AG04450 (cell line): ENCODE measurements at places on chromosomes 13 and 19.

DNA sequence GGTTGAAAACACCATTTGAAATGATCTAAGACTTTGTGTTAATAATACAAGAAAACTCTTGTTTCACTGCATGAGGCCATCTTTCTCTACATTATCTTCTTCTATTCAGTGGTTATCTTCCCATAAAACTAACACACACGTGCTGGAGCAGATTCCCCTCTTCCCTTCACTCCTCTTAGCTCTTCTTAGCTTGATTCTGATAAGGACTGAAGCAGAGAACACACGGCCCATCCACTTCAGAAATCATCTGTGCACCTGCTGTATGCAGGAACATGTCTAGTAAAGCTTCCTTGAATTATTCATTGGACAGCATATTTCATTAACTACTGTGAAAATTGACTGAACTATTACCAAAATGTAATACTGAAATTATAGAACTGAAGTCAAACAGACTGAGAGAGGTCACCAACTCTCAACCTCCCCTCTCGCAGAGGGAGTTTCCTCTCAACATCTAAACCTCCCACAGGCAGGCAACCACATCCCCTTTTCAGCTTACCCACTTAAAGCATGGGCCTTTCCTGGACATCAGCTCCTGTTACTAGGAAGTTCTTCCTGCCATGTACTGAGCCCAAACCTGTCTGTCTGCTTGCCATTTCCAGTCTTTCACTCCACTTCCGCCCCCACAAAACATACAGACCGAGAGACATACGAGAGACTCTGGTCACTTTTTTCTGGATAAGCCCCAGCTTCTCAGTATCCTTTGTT is 113.9 kb downstream of the CRYL1 start:
- no peak for DNase-seq

- DNase-seq, result no peak
Observed at GRCh38 chr19:46984077-46985010, 35.3 kb upstream of the NPAS1 start.

DNA sequence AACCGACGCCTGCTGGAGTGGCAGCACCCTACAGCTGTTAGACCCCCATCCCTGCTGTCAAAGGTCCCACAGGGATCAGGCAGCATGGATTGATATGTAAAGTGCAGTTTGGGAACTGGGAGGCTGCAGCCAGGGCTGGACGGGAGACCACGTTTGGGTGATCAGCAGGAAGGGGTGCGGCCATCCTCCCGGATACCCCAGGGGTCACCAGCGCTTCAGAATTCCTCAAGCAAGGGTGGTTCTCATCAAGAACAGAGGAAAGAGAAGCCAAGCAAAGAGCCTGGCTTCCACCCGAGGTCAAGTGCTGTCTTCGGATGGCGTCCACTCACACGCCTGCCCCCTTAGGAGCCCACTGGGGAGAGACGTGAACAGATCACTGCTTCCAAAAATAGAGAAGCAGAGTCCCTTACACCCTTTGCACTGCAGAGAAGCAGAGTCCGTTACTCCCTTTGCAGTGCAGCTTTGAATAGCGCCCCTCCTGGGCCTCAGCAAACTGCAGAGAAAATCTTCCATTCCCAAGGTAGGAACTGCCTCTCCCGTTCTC is 35.5 kb downstream of the DHRS12 start:
- no peak for DNase-seq

DNA sequence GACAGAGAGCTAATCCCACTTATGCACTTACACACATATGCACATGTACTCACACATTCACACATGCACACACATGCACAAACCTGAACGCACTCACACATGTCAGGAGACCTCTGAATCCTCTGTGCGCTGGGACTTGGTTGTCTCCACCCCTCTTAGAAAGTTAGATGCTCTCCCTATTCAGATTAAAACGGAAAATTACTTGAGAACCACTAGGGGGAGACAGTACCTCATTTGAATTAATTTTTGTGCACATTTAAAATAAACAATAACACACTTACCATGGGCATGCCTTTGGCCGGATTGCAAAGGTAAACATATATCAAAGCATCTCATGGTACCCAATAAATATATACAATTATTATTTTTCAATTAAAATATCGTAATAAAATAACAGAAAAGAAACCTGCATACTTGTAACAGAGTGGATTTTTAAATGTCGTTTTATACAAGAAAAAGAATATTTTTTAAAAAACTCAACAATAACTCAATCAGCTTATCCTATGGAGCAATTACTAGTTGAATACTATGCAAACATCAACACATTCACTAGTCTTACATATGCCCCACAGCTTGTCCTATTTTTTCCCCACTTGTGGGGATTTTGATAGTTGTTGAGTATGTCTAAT is 9.5 kb upstream of the LILRB4 start:
- no peak for DNase-seq

GRCh38 chr13:106063591-106064313 is 471.7 kb downstream of the EFNB2 start:
- peak; percentile 30 for DNase-seq

GRCh38 chr13:97944396-97945029 is 9.0 kb upstream of the IPO5 start:
- DNase-seq, result no peak

GRCh38 chr19:4829001-4829712 is 2.4 kb downstream of the TICAM1 start:
- no peak for DNase-seq

- peak; percentile 23 for DNase-seq
Observed at GRCh38 chr19:3047496-3048189, 14.7 kb downstream of the TLE5 start.

- no peak for DNase-seq
Observed at GRCh38 chr19:18007044-18007916, 690 bp upstream of the ARRDC2 start.

- DNase-seq, result no peak
Observed at GRCh38 chr13:48653472-48653939, at the start of gene CYSLTR2. TSS of gene CYSLTR2 (plus strand) at chr13:48653929. CDS start at chr13:48706818, 52,889 bp downstream.

DNA sequence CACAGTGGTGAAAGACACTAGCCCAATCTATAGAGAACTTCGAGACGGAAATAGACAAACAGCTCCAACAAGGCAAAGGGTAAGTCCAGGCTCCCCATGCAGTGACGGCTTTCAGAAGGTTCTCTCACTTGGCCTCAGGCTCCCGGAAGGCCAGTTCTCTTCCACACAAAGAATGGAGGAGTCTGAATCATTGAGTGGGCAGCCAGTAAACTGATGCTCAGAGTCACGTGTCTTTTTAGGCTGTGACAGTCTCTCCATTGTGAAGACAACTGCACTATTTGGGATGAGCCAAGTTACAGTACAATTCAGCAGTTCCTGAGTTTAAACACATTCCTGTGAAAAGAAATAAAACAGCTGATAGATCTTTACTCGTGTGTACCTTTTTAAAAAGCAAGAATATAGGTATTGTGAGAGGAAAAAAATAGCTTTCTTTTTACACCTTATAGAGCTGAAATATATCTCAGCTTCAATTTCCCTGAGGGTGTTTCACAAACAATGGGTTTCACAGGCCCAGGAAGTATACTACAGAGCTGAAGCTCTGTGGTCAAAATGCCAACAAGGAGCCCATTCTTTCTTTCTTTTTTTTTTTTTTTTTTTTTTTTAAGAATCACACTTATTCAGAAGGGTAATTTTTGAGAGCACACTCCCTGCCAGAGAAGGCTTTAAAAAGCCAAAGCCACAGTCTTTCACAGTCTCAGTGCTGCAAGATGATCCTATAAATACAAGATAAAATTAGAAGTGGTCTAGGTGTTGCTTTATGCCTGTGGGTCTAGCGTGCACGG is 135.1 kb downstream of the FREM2 start:
- DNase-seq, result no peak

DNA sequence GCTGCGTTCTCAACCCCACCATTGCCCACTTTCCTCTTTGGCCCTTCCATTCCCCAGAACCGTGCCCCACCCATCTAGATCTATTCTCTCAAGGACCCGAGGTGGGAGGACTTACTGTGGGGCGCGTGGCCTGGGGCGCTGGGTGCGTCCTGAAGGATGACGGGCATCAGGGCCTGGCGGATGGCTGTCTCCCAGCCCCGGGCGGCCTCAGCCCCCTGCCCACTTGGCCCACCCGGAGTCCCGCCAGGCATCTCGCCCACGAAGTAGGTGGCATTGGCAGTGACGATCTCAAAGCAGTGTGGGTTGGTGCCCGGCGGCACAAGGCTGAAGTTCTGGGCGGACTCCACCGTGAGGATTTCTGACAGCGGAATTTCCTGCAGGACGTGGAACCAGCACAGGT is 23.2 kb downstream of the PRKD2 start:
- DNase-seq, result no peak

GRCh38 chr19:7925171-7925851 is 624 bp downstream of the CTXN1 start:
- DNase-seq, result no peak

GRCh38 chr13:45332036-45332830 is 8.8 kb downstream of the TPT1 start:
- DNase-seq, result no peak

DNA sequence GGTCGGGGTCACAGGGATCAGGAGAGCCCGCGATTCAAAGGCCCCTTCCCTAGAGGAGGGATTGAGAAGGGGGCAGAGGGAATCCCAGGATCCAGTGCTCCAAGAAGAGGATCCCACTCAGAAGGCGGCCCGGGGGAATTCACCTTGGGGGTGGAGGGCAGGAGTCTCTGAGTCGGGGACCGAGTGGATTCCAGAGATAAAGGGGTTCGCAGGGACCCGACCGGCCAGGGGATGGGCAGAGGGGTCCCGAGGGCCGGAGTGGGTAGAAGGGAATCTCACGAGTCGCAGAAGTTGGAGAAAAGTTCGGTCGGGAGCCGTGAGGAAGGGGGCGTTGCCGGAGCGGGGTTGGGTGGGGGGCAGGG is 261 bp downstream of the PRKD2 start:
- DNase-seq, result no peak

- DNase-seq, result no peak
Observed at GRCh38 chr13:19862481-19863313, 752 bp downstream of the ZMYM5 start.

- DNase-seq, result no peak
Observed at GRCh38 chr19:18991468-18991867, 41.8 kb downstream of the SUGP2 start.

DNA sequence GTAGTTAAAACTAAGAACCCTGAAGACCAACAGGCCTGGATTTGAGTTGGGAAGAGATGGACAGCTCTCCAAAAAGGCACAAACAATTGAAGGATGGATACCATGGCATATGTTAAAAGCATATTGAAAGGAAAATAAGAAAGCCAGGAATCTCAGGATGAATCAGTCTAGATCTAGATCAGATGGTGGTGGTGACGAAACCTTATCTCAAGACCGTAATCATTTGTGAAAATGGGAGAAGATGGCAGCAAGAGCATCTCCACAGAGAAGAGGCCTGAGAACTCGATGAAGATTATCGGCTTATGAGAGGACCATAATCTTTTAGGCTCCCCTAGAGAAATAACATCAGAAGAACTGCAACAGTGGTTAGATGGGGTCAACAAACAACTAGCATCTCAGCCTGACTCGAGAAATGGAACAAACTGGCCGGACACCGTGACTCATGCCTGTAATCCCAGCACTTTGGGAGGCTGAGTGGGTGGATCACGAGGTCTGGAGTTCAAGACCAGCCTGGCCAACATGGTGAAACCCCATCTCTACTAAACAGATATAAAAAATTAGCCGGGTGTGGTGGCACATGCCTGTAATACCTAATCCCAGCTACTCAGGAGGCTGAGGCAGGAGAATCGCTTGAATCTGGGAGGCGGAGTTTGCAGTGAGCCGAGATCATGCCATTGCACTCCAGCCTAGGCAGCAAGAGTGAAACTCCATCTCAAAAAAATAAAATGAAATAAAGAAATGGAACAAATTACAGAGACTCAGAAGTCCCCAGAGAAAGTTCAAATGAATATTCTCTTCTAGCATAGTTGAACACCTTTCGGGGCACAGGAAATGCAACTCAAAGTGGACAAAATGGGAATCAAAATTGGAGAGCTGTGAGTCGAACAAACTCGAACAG is 47.6 kb downstream of the FOXO1 start:
- DNase-seq, result no peak

DNA sequence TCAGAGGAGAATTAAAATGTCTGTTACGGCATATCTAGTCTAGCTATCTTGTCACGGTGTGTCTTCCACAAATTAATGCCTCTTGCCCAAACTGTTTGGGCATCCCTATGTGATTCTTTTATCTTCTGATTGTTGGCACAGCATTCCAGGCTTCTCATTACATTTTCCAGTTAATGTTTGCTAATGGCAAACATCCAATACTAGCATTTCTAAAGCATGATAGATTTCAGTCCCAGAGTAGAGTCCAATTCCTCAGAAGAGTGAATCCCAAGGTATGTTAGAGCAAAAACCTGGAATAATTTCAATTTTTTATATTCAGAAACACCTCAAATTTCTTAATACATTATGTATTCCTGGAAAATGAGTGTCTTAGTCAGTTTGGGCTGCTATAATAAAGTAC is 684.5 kb upstream of the SLITRK1 start:
- DNase-seq, result no peak

DNA sequence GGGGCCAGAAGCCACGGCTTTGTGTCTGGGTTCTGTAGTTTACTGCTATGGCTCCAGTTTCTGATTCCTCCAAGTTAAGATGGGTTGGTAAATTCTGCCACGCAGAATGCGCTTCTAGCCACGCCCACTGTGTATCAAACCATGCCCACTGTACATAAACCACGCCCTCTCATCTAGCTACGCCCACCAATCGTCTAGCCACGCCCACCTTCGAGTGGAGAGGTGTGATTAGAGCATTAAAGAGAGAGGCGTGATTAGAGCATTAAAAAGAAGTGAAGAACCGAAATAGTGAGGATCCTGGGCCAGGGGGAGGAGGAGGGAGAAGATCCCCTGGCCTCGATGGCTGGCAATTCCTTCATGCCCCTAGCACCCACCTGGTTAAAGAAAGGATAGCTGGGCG is 43.7 kb upstream of the ADGRE5 start:
- no peak for DNase-seq

DNA sequence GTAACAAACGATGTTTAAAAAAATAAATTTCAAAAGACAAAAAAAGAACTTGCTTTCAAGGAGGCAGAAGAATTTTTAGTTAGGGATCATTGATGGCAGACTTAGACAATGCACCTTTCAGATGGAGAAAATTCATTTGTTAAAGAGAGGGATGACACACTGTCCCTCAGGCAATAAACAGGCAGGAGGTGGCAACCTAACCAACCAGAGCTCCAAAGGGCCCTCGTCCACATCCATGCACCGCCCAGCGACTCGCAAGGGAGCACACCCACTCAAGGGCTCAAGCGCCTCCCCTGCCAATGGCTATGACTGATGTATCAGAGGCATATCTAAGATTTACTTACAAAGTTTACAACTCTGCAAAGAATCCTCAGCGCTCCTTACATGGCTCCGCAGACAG is 81.9 kb downstream of the TUBGCP3 start:
- no peak for DNase-seq

DNA sequence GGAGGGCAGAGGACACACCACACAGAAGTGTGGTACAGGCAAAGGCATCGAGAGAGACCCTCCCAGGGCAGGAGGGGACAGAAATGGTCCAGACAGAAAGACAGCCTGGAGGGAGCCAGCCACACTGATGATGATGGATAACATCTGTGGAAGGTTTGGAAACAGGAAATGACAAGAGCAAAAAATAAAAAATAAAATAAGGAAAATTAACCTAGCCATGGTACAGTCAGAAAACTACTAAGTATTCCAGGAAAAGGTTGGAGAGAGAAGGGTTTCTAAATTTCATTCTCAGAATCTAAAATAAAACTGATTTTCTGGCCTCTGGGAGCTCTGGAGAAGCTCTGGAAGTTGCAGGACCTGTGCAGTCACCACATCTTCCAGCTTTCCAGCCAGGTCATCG is 115.2 kb upstream of the VSTM2B start:
- no peak for DNase-seq
